ENCODE measurements at places on chromosomes 13 and 19.

GRCh38 chr19:408441-408901 lies 476 bp downstream of the C2CD4C start:
- no peak for DNase-seq

DNA sequence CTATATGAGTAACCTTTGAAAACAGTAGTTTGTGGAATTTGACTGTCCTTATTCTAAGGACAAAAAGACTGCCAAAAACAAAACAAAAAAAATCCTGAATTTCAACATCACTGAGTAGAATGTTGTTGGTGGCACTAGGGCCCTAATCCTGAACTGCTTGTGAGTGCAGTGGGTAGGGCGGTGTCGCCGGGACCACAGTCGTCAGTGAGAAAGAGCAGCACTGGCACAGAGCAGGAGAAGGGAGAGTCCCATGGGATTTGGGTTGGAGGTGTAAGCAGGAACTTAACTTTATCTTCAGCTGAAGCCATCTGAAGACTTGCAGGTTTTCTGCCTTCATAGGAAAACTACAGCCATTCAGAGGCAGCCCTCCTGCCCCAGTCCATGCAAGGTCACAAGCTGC lies 5.6 kb downstream of the PCID2 start:
- DNase-seq: no peak

- DNase-seq: no peak
Measured at GRCh38 chr19:18397242-18398202, at the start of gene LRRC25. Gene LRRC25, minus strand, starts transcription at chr19:18397622. Its CDS starts 659 bp downstream, at chr19:18396963.

DNA sequence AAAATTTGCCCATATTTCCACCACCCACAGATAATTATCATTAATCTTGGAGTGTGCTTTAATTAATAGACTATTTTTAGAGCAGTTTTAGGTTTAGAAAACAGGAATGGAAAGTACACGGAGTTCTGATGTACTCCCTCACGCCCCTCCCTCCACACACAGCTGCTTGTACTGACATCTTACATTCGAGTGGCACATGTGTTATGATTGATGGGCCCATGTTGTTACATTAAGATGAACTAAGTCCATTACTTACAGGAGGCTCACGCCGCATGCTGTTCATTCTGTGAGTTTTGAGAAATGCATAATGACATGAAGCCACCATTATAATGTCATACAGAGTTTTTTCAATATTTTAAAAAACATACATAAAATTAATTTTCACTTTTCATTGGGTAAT lies 1.2 kb upstream of the SPATA13 start:
- no peak for DNase-seq

DNA sequence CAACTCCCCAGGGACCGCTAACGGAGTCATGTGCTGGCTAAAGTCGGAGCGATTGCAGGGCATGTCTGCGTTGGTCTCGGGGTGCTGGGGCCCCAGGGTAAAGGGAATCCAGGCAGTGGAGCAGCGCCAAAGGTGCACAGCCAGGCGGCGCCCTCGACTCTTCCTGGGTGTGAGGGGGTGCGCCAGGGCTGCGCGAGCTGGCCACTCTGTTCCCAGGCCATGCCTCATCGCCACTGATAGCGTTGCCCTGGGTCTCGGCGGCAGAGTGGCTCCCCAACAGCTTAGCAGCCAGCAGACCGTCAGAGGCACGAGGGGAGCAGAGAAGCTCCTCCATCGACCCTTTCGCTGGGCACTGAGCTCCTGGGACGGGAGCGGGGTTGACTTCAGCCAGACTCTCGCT lies 152.7 kb downstream of the B3GLCT start:
- no peak for DNase-seq

DNA sequence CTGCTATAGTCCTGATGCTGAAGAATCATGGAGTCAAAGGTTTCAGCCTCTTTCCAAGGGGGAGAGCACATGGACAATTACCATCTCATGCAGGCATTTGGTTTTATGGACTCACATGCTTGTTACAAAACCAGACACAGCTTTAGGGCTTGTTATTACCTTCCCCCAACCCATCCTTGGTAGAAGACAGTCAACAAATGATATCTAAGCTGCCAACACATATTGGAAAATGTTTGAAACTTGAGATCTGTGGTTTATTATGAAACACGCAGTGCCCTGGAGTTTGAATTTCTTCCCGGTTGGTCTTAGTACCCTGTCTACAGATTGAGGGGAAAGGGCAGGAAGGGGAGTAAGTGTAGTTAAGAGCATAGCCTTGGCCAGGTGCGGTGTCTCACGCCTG lies 12.5 kb upstream of the CYP2A6 start:
- DNase-seq: peak; percentile 14

- DNase-seq: no peak
Measured at GRCh38 chr19:40671404-40671803, 19.0 kb downstream of the NUMBL start.

DNA sequence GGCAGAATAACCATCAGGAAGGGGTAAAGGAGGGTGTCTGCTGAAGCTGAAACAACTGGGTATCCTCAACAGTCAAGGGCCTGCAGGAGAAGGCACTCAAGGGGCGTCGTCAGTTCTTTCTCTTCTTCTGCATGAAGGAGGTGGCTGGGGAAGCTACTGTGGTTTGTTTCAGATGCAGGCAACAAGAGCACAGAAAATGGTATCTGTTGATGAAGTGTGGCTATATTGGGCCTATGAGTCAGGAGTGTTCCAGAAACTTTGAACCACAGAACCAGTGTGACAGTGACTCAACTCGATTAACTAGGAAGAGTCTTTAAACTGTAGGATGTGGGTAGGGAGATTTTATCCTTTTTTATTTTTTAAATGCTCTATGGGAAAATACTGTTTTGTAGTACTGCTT lies 686.3 kb downstream of the FGF9 start:
- no peak for DNase-seq

DNA sequence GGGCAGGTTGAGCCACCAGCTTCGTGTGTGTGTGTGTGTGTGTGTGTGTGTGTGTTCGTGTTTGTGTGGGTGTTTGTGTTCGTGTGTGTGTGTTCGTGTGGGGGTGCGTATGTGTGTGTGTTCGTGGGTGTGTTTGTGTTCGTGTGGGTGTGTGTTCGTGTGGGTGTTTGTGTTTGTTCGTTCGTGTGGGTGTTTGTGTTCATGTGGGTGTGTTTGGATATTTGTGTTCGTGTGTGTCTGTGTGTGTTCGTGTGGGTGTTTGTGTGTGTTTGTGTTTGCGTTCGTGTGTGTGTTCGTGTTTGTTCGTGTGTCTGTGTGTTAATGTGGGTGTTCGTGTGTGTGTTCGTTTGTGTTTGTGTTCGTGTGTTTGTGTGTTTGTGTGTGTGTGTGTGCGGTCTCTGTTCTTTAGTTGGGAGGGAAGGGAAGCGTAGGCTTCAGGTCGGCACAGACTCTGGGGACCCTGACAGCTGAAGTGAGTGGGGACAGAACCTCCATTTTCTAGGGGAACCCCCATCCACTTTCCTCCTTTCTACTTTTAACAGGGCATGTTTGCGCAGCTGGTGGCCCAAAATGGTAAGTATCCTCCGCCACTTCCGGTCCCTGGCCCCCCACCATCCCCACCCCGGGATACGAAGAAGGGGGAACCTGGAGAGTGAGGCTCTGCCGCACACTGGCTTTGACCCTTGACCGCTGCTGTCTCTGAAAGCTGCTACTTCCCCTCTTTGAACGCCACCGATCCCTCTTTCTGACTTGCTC lies 1.6 kb downstream of the TNFSF9 start:
- DNase-seq: no peak

DNA sequence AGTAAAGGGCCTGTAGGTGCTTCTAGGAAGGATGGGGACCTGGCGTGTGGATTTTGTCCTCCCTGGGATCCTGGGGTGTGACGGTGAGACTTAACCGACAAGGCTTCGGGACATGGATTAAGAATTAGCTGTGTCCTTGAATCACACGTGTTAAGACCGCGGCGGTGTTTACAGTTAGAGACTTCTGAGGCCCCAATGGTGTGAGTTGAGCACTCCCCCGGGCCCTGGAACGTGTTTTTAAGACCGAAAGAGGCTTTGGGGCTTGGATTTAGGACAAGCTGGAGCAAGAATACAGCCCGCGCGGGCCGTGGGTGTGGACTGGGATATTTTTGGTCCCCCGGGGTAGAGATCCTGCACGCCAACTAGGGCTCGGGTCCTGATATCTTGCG lies 1.2 kb upstream of the SLC27A1 start:
- peak; percentile 36 for DNase-seq

DNA sequence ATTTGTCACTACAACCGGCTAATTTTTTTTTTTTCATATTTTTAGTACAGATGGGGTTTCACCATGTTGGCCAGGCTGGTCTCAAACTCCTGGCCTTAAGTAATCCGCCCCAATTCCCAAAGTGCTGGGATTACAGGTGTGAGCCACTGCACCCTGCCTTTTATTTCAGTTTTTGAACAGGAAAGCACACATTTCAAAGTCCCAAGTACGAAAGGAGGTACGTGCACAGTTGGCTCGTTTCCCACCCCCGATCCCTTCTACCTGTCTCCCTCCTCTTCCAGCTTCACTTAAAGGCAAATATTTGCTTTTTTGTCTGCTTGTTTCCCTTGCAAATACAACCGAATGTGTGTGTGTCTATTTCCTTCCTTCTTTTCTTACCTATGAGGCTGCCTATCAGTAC lies 30.5 kb downstream of the ZIC5 start:
- no peak for DNase-seq

- DNase-seq: peak; percentile 24
Measured at GRCh38 chr13:43095771-43096719, 72.7 kb downstream of the DNAJC15 start.

DNA sequence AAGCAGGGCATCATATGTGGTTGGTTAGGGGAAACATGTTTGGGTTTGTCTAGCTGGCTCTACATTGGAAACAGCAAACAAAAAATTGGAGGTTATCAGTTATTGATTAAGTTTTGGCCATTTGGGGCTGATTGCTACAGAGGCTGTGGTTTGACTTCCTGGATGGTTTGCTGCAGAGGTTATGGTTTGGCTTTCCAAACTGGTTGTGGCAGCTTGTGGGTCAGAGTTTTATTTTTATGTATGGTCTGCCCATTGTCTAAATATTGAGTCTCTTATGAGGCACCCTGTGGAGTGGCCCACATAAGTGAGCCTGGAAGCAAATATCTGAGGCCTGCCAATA lies 261.6 kb downstream of the GPC5 start:
- no peak for DNase-seq

- no peak for DNase-seq
Measured at GRCh38 chr13:44389876-44390275, 16.3 kb downstream of the SERP2 start.

DNA sequence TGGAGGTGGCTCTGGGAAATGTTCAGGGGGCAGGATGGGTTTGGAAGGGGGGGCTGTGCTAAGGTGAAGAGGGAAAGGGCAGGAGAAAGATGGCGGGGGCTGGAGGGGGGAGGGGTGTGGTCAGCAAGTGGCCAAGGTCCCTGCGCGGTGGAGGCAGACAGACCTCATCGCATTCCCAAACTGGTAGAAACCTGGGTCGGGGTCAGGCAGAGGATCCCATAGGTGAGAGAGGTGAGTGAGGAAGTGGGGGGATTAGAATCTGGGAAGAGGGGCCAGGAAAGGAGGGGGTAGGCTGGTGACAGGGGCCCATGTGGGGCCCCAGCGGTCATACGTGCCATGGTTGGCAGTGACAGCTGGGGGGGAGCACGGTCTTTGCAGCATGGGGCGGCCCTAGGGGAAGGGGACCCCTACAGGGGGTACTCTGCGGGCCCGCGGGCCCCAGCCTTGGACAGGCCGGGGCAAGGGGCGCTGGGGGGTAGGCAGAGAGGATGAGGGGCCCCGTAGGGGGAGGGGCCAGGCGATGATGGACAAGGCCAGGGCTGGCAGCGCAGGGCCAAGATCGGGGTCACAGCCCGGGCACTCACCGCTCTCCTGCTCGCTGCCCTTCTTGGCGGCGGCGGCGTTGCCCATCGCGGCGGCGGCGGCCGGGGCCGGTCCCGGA lies 514 bp downstream of the PRKACA start:
- DNase-seq: no peak

DNA sequence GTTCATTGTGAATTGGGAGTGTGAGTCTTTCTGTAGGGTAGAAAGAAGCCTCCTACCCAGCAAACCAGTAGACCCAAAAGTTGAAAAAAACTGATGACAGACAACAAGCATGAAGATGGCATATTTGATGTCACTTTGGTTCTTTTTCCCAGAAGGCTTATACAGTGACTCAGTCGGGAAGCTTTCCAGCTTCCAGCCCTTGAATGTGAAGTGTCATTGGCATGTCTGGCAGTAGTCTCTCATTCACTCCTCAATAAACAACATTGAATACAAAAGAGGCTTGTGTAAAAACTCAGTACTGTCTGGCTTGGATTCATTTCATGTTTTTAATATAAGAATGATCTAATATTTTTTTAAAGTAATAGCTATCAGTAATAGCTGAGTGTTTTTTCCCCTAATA lies 68.7 kb downstream of the IPO5 start:
- DNase-seq: peak; percentile 85

- no peak for DNase-seq
Measured at GRCh38 chr19:867301-867793, 7.9 kb downstream of the CFD start.

GRCh38 chr13:75841905-75842304 lies 205.8 kb downstream of the LMO7 start:
- no peak for DNase-seq
